ENCODE measurements at places on chromosomes 11 and 22.

GRCh38 chr22:23023294-23023693 is 47.0 kb upstream of the GNAZ start:
- no peak for DNase-seq

DNA sequence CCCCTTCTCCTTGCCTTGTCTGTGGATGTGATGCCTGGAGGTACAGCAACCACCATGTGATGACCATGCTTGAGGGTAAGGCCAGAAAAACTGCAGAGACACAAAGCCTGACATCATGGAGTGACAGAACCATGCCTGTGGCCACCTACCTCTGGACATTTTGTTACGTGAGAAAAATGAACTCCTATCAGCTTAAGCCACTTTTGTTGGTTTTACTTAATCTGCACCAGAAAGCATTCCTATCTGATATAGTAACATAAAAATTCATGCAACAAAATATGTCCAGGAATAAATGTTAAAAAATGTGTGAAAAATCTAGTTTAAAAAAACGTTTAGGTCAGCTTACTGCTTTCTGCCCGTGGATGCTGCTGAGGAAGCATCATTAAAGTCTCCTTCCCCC is 42.6 kb upstream of the P4HA3 start:
- no peak for DNase-seq

- DNase-seq, result no peak
These were observed 5.2 kb downstream of the ACAD8 start for GRCh38 chr11:134258577-134258976.

- DNase-seq, result no peak
These were observed 294.0 kb upstream of the CTSC start for GRCh38 chr11:88631497-88631896.

GRCh38 chr22:42397332-42398249 is 34.6 kb downstream of the NFAM1 start:
- DNase-seq, result no peak

DNA sequence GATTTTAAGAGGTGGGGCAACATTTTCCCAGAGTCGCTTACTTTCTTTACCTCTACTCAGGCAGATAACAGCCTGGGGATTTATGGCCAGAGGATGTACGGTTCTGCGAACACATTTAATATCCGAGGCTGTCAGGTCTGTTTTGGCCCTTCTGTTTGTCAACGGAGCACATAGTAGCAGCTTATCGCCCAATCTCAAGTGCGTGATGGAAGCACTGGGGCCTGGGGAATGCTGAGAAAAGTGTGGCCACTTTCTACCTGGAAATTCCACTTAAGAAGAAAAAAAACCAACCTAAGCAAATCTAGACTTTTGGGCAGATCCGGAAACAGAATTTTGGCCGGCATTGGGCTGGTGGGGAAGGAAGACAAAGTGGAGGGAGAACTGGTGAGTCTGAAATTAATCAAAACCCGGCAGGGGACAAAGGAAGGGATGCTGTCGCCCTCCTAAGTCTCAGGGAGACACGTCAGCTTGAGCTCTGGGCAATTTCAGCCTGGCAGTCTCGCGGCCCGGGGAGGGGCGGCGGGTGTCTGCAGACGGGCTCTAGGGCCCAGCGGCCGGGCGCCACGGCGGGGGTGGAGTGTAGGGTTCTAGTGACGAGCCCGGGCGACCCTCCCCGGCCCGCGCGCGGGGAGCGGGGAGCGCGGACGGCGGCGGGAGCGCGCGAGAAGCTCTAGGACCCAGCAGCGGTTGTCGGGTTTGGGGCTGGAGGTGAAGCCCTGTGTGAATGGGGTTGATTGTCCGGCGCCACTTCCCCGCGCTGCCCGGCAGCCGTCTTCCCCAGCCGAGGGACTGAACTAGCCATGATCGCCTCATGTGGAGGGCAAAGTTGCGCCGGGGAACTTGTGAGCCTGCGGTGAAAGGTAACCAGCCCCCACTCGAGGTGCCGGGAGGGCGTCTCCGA is at the start of gene AMOTL1:
Gene AMOTL1, plus strand, starts transcription at position 656 of the 901 bp plus-strand sequence. Its CDS starts 156 bp downstream, at position 812.
- no peak for DNase-seq

DNA sequence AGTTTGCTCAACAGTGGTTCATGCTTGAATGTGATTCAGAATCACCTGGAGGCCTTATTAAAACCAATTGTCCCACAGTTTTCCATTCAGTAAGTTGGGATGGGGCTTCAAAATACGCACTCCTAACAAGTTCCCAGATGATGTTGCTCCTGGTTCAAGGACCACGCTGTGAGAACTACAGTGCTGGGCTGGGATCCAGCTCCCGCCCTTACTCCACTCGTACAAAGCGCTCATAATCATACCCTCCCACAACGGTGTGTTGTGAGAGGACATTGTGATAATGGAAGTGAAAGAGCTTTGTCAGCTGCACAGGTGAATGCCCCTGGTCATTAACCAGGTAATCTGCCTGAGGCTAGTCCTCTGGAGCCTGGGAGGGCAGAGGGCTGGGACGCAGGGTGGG is 1.3 kb upstream of the CD82 start:
- no peak for DNase-seq

DNA sequence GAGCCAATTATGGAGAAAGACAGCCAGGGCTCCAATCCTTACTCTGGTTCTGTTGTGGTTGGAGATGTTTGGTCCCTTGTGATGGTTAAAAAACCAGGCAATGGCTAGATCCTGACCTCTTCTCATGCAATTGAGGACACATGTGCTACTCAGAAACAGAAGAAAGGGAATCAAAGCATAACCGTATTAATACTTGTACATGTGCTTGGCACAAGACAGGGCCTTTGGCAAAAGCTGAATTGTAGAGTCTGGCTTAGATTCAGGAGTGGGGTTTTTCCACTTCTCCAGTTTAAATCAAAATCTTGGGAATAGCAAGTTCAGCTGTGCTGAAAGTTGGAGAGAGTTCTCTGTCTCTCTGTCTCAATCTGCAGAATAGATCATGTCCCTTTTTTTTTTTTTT is 80.1 kb upstream of the E2F8 start:
- no peak for DNase-seq

- no peak for DNase-seq
These were observed 8.2 kb upstream of the SYT8 start for GRCh38 chr11:1826552-1827094.

DNA sequence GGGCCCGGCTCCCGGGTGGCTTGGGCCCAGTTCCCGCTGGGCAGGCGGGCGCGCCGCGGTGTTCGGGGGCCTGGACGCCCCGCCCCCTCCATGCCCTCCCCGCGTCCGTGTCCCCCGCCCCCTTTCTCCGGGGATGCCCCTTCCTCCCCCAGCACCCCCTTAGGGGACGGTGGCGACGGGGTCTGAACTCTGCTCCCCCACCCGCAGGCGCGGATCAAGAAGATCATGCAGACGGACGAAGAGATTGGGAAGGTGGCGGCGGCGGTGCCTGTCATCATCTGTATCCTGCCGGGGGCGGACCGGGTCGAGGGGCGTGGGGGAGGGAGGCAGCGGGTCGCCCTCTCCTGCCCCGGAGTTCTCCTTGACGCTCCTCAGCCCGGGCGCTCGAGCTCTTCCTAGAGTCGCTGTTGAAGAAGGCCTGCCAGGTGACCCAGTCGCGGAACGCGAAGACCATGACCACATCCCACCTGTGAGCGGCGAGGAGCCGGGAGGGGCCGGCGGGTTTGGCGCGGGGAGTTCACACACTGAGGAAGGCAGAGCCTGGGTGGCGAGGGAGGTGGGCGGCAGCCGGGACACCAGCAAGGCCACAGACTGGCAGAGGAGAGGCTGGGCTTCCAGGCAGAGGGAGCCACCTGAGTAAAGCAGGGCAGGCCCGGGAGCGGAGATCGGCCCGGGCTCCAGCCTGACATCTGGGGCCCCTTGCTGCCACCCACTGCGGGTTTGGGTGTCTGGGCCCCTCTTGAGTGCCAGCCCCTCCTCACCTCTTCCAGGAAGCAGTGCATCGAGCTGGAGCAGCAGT is 546 bp downstream of the DRAP1 start:
- DNase-seq, result no peak

GRCh38 chr11:45021001-45021400 is 70.3 kb upstream of the TP53I11 start:
- no peak for DNase-seq

GRCh38 chr11:9852465-9852864 is 188.6 kb downstream of the SWAP70 start:
- no peak for DNase-seq

- DNase-seq, result no peak
These were observed 7.2 kb downstream of the NDUFC2 start for GRCh38 chr11:78072455-78072854.

DNA sequence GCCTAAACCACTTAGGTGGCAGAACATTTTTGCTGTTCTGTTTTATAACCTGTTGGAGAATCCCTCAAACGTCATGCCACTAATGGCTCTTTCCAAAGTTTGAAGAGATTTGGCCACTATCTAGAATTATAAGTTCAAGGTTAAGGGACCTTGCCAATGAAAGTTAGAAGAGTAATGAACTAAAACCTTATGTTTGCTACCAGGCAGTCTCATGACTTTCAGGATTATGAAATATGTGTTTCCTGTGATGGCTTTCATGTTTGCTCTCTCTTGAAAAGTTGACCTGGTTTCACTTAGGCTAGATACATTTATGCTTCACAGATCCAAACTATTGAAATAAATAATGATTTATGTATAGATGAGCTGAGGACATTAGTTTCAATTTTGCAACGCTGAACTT is 340.0 kb downstream of the LRRC4C start:
- no peak for DNase-seq

GRCh38 chr11:35006389-35007128 is 90.1 kb downstream of the PDHX start:
- no peak for DNase-seq

GRCh38 chr11:62604460-62605120 is 2.9 kb upstream of the MTA2 start:
- DNase-seq, result no peak

GRCh38 chr22:40758390-40758789 is 60.8 kb downstream of the SLC25A17 start:
- no peak for DNase-seq

GRCh38 chr11:26741036-26741435 is 19.2 kb upstream of the SLC5A12 start:
- DNase-seq, result no peak

- DNase-seq, result no peak
These were observed 4.8 kb downstream of the SMTN start for GRCh38 chr22:31085928-31086327.

- DNase-seq, result no peak
These were observed 17.6 kb upstream of the SPON1 start for GRCh38 chr11:13944911-13945425.

- DNase-seq, result no peak
These were observed 34.7 kb downstream of the MMP20 start for GRCh38 chr11:102590276-102591049.

- no peak for DNase-seq
These were observed 9.9 kb downstream of the SYT9 start for GRCh38 chr11:7261578-7261977.

GRCh38 chr11:10428453-10428852 is 26.6 kb upstream of the AMPD3 start:
- no peak for DNase-seq

Data from activated naive CD8-positive, alpha-beta T cell treated with anti-CD3 and anti-CD28 coated beads, Interleukin-2, amount 50 U/mL, for 16 hours (primary cell).